HL-60 (cell line): ENCODE measurements at places on chromosomes 3 and 15.

DNA sequence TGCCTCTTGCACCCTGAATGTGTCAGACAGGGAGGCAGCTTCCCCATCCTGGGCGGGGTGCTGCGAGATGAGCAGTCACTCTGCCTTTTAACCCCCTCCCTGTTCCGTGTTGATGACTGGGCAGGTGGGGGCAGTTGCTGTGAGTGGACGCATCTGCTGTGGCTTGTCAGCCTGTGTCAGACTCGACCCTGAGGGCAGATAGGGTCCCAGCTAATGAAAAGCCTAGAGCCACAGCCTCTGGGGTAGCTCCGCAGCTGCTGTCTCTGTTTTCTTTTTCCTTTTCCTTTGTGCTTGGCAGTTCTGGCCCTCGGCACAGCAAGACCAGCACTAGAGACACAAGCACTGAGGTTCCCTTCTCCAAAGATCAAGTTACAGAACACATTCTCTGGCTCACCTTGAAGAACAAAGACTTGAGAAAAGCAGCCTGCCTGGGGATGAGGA is 43.0 kb upstream of the GLCE start:
- no peak for DNase-seq

- no peak for DNase-seq
These were observed 120.4 kb upstream of the IQSEC1 start for GRCh38 chr3:13193320-13194284.

DNA sequence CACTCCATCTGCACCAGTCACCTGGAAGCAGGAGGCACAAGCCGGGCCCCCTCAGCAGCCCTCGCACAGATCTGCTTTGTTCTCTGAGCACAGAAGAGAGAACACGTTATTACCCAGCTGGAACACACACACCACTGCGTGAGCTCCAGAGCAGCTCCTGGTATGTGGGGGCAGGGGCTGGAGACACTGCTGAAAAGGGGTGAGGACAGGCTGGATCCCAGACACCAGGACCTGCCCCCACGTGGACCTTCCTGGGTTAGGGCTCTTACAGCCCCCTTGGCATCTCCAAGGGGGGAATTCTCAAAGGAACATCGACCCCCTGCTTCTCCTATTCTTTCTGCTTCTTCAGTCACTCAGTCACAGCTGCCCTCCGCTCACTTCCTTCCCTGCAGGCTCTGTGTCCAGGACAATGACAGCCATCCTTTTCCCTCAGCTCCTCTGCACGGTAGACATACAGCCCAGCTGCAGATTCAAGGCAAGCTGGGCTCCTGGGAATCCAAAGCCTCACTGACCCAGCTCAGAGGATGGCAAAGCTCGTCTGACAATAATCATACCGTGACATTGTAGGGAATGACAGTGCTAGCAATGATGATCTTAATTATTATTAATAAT is 33.7 kb downstream of the PRR20G start:
- no peak for DNase-seq

DNA sequence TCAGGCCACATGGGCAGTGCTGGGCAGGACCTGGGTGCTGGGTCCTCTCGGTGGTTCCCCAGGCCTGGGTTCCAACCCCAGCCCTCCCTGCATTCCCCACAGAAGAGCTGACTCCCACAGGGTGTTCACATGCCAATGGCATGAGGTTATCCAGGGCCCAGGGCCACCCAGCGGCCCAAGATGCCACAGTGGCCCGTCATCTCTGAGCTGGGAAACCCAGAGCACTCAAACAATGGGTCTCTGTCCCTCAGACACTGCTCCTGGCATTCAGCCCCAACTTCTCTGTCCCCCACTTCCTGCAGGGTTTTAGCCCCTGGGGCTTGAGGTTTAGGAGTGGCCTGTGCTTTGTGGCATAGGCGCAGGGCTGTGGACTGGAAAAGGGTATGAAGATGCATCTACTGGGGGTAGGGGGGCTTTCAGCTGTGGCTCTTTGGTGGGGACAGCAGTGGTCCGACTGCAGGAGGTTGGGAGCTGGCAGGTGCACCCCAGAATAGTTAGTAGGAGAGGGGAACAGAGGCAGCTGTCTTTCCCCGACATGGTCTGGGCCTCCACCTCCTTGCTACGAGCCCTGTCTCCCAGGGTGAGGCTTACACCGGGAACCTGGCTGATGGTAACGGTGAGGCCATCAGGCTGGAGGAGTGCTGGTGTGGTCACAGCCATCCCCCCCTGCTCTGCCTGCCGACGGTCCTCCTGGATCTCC is 1.7 kb downstream of the CCDC9B start:
- no peak for DNase-seq

DNA sequence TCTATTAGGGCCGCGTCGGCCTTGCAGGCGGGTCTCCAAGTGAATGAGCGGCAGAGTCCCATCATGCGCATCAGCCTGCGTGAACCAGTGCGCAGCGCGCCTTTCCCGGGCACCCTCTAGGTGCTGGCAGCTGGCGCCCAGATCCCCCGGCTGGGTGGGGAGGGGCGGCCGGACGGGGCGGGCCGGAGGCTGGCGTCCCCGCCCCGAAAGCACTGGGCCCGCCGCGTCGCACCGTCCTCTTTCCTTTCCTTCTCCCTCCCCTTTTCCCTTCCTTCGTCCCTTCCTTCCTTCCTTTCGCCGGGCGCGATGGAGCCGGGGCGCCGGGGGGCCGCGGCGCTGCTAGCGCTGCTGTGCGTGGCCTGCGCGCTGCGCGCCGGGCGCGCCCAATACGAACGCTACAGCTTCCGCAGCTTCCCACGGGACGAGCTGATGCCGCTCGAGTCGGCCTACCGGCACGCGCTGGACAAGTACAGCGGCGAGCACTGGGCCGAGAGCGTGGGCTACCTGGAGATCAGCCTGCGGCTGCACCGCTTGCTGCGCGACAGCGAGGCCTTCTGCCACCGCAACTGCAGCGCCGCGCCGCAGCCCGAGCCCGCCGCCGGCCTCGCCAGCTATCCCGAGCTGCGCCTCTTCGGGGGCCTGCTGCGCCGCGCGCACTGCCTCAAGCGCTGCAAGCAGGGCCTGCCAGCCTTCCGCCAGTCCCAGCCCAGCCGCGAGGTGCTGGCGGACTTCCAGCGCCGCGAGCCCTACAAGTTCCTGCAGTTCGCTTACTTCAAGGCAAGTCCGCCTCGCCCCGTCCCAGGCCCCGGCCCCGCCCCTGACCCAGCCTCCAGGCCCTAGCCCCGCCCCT is at the start of gene CRTAP:
TSS of gene CRTAP (plus strand) at position 243 of the 850 bp plus-strand sequence. CDS start at position 307, 64 bp downstream.
- peak; percentile 98 for DNase-seq

- DNase-seq = no peak
These were observed 532.8 kb upstream of the TGFBR2 start for GRCh38 chr3:30073622-30074021.

DNA sequence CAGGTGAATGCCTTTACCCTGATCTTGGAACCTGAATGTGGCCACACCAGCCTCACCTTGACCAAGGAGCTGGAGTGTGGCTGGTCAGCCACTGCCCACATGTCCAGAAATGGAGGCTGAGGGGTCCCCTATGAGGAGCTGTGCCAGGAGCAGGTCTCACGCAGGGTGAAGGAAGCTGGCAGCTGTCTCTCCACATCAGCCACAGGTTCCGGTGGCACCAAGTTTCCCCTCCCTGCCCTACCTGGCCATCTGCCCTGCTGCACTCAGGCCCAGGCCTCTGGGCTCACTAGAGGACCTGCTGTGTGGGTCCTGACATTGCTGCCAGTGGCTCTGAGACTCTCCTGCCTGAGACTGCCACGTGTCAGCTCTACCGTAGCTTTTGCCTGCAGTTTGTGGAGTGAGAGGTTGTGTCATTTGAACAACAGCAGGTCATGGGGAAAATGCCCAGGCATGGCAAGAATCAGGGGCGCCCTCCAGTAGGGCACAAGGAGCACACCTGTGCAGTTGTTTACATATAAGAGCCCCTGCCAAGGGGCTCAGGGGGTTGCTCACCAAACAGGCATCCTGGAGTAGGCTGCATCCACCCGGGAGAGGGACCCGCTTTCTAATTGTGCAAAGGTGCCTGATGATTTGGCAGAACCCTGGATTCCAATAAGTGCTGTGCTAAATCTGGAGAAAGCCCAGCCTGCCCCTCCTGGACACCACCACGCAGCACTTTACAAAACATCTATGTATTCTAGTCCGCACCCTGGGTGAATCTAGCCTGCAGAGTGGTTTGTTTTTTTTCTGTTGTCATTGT is 258.5 kb upstream of the TLE3 start:
- no peak for DNase-seq
